SJSA1 (cell line): ENCODE measurements at places on chromosomes 3 and 15. TPM values are rescaled to one million over a fixed set of nuclear protein-coding genes. Genes with fewer than 3 reads are reported as not detected.

DNA sequence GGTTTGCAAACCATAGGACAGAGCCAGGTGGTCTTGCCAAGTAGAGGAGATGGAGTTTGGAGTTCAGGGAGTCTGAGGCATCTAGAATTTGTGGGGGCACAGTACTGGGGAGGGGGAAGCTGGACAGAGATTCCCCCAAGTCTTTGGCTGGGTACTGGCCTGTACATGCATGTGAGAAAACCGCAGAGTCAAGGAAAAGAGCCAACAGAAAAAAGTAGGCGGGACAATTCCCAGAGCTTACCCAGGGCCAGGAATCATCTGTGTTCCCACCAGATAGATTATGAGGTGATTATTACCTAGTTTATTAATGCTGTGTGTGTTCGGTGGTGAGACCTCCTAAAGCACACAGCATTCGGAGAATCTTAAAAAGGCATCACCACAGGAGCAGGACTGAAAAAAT lies 11.3 kb downstream of the LYSMD4 start:
- DNase-seq, result no peak
- no peak overlapping the region for H3K4me3 ChIP-seq

DNA sequence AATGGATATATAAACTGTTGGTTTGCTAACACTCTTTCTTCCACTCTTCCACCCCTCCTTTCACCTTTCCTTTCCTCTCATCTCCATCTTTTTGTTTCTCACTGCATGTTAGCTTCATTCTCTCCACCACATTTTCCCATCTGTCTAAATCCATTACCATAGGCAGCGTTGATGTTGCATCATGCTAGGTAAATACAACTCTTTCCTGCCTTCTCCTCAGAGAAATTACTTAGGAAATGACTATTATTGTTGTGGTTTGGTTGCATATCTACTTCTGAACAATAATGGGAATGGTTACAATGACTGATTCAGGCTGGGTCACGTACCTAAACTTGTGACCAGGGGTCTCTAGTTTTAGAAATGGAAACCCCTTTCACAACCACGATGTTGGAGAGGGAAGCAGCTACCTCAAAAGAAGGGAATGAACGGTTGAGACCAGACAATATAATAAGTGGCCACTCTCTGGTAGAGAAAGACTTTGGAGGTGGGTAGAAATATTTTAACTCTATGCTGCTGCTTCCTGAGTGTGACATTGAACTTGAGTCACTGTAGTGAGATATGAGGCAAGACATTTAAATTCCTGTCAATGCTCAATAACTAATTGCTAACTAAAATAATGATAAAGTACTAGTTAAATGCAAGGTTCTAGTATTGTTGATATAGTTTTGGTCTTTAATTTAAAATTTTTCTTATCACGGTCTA lies 314.1 kb upstream of the TGFBR2 start:
- H3K27me3 ChIP-seq, result no peaks in the 10 kb centered on the region
- no peak overlapping the region for H3K27ac ChIP-seq
- peaks cover 6% of the 10 kb centered on the region for H3K4me1 ChIP-seq
- no peaks in the 10 kb centered on the region for H3K36me3 ChIP-seq

DNA sequence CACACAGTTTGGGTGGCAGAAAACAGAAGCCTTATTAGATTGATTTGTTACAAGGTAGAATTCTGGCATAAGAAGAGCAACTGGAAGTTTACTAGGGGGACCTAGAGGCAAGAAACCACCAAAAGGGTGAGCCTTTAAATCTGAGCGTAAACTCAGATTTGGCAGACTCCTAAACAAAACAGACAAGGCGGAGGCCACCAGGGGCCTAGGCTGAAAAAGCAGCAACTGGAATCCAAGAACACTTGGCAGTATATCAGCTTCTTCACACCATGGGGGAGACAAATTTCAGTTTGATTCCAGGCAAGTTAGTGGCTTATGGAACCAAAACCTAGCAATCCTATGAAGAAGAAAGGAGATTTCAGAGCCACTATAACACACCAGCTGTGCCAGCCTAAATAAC lies 220.0 kb downstream of the C3orf38 start:
- DNase-seq, result no peak
- H3K4me3 ChIP-seq, result no peak overlapping the region
- no peaks in the 10 kb centered on the region for H3K27me3 ChIP-seq

GRCh38 chr3:54215521-54215920 lies 93.2 kb downstream of the CACNA2D3 start:
- no peaks in the 10 kb centered on the region for H3K27me3 ChIP-seq
- H3K4me3 ChIP-seq, result no peak overlapping the region
- DNase-seq, result no peak
- no peaks in the 10 kb centered on the region for H3K36me3 ChIP-seq
- H3K27ac ChIP-seq, result no peak overlapping the region

GRCh38 chr3:100753846-100754245 lies 44.6 kb downstream of the TFG start:
- H3K36me3 ChIP-seq, result peaks cover 35% of the 10 kb centered on the region
- H3K4me3 ChIP-seq, result no peak overlapping the region
- DNase-seq, result no peak
- no peaks in the 10 kb centered on the region for H3K4me1 ChIP-seq
- H3K27ac ChIP-seq, result no peak overlapping the region

- no peak for DNase-seq
- no peak overlapping the region for H3K27ac ChIP-seq
- no peak overlapping the region for H3K4me3 ChIP-seq
- H3K4me1 ChIP-seq, result no peaks in the 10 kb centered on the region
- H3K36me3 ChIP-seq, result no peaks in the 10 kb centered on the region
- no peaks in the 10 kb centered on the region; the same call in 1 of the 2 replicates for H3K27me3 ChIP-seq
These were observed 1.1 kb downstream of the MYH15 start for GRCh38 chr3:108509263-108509662.

- H3K4me3 ChIP-seq, result no peak overlapping the region
- no peak overlapping the region for H3K27ac ChIP-seq
- H3K4me1 ChIP-seq, result peaks cover 21% of the 10 kb centered on the region
- no peaks in the 10 kb centered on the region for H3K27me3 ChIP-seq
- no peaks in the 10 kb centered on the region for H3K36me3 ChIP-seq
- DNase-seq, result no peak
These were observed 30.3 kb downstream of the CPN2 start for GRCh38 chr3:194320744-194321243.

- H3K4me1 ChIP-seq, result no peaks in the 10 kb centered on the region
- H3K27me3 ChIP-seq, result no peaks in the 10 kb centered on the region
- H3K27ac ChIP-seq, result no peak overlapping the region
- H3K4me3 ChIP-seq, result no peak overlapping the region
- H3K36me3 ChIP-seq, result no peaks in the 10 kb centered on the region
These were observed 6.1 kb upstream of the CMTM6 start for GRCh38 chr3:32508711-32509110.

DNA sequence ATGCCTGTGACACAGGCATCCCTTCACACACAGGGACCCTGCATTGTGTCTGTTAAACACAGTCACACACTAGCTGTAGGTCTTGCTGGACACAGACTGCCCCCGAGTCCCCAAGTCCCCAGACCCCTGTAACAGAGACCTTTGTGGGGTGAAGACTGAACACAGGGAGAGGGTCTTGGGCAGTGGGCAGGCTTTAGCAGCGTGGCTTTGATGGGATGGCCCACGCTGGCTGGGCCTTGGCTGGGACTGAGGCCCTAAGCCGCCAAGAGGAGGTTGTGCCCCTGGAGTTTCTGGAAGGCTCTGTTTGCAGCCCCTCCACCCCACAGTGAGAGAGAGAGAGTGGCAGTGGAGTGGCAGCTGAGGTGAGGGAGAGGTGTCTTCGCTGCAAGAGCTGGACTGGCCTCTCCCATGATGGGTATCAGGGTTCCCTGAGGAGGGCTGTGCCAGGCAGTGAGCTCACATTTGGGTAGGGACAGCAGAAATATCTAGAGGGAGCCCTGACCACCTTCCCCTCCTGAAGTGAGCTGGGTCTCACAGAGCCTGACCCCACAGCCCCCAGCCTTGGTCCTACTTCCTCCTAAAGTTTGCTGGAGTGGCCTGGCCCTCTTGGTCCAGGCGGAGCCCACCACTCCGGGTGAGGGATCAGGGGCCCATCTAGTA lies 635 bp upstream of the VILL start:
- no peak overlapping the region for H3K4me3 ChIP-seq
- no peaks in the 10 kb centered on the region; the same call in 1 of the 2 replicates for H3K36me3 ChIP-seq
- no peak for DNase-seq
- H3K27me3 ChIP-seq, result no peaks in the 10 kb centered on the region

DNA sequence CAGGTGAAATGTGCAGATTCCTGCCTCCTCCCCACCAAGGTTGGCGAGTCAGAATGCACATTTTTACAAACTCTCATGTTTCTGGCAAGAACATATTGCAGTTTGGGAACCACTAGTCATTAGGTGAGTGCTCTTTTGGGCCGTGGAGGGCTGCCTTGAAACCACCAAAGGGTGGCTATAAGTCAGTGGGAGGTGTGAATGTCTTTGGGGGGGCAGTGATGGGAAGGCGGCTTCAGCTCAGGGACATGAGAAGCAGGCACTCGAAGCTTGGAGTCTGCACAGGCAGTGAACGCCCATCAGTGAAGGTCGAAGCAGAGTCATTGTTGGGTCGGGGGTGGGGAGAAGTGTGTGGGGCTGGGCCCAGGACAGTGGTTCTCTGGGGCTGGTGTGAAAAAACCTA lies 1.1 kb downstream of the NOX5 start:
- no peak overlapping the region for H3K4me3 ChIP-seq
- H3K4me1 ChIP-seq, result no peaks in the 10 kb centered on the region
- no peak overlapping the region for H3K27ac ChIP-seq
- no peak for DNase-seq

DNA sequence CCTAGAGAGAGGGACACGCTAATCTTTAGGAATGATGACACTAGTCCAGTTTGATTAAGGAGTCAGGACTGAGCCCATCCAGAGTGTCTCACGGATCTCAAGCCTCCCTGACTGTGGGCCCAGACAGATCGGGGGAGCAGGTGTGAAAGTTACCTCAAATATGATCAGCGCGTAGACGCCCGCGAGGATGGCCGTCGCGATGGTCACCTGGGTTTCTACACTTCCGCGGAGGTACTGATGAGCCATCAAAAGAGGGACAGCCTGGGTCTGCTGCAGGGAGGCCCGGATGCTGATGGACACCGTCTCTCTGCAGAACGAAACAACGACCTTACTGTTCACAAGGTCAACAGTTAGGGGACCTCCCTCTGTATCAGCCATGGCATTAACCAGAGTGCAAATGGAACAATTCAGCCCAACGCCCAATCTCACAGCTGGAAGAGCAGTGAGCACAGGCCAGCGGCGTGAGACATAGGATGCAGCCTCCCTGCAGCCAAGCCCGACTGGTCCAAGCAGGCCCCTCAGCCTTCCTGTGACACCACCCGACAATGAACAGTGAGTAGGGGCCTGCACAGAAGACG lies 84.4 kb downstream of the OCA2 start:
- no peak overlapping the region for H3K4me3 ChIP-seq
- no peak for DNase-seq
- no peaks in the 10 kb centered on the region for H3K27me3 ChIP-seq
- no peaks in the 10 kb centered on the region for H3K36me3 ChIP-seq
- H3K27ac ChIP-seq, result no peak overlapping the region
- no peaks in the 10 kb centered on the region for H3K4me1 ChIP-seq

- no peak for DNase-seq
- H3K36me3 ChIP-seq, result no peaks in the 10 kb centered on the region
- H3K27ac ChIP-seq, result no peak overlapping the region
- no peaks in the 10 kb centered on the region for H3K4me1 ChIP-seq
- no peaks in the 10 kb centered on the region for H3K27me3 ChIP-seq
These were observed 15.9 kb downstream of the LMCD1 start for GRCh38 chr3:8517487-8517886.

- peak; percentile 53 for DNase-seq
- no peaks in the 10 kb centered on the region for H3K27me3 ChIP-seq
- peak overlapping the region; percentile 85 for H3K4me3 ChIP-seq
- peaks cover 38% of the 10 kb centered on the region for H3K4me1 ChIP-seq
These were observed 1.6 kb upstream of the SIN3A start for GRCh38 chr15:75452865-75453702.

DNA sequence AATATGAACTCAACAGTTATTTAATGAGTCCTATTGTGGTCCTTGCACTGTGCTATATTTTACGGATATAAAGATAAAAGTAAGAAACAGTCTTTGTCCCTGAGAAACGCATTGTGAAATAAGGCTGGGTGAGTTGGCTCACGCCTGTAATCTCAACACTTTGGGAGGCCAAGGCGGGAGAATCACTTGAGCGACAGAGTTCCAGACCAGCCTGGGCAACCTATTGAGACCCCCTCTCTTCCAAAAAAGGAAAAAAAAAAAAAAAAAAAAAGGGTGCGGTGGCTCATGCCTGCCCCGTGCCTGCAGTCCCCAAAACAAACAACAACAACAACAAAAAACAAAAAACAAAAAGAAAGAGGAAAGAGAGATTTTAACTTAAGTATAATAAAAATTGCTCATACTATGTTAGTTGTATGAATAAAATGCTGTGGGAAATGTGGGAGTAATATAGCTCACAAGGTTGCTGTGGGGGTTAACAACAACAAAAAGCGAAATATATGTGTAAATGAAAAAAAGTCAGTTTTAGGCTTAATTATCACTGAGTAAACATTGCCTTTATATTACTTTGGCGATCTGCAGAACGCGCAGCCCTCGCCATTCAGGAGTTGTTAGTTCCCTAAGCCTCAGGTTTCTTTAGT lies 461 bp upstream of the FNDC3B start:
- peaks cover 12% of the 10 kb centered on the region for H3K4me1 ChIP-seq
- H3K36me3 ChIP-seq, result peaks cover 20% of the 10 kb centered on the region
- peak overlapping the region; percentile 96 for H3K27ac ChIP-seq
- no peaks in the 10 kb centered on the region for H3K27me3 ChIP-seq
- DNase-seq, result no peak

GRCh38 chr3:126784254-126784653 lies 80.2 kb downstream of the CHCHD6 start:
- no peaks in the 10 kb centered on the region for H3K27me3 ChIP-seq
- H3K27ac ChIP-seq, result peak overlapping the region; percentile 100
- DNase-seq, result no peak

DNA sequence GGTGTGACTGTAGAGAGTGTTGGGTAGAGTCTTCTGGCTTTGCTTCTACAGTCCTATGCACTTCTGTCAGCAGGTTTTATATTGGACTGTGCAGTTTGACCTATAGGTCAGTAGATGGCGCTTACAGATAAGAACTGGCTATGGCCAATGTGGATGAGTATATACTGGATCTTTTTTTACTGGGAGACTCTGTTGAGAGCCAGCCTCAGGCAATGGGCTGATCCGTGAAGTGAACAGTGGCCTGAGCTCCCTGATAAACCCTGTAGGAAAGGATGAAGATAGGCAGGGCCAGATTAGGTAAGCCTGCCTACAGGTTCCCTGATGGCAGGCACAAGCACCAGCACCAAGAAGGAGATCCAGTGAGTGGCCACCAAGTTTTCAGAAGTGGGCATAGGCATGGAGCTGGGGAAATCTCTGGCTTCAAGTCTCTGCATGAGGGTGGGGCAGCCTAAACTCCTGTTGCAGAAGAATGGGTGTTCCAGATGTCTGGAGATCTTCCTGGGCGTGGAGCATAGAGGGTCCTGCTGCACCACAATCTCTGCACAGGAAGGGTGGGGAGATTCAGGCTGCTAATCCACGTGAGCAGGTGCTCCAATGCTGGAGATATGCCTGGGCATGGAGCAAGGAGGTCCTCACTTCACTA lies 326.0 kb upstream of the SGO1 start:
- H3K27me3 ChIP-seq, result no peaks in the 10 kb centered on the region
- no peak overlapping the region for H3K4me3 ChIP-seq
- H3K36me3 ChIP-seq, result no peaks in the 10 kb centered on the region
- H3K4me1 ChIP-seq, result no peaks in the 10 kb centered on the region

The ZBED2 gene
- total RNA-seq, result not detected in 2 replicates

The TEX55 gene
- not detected in 2 replicates for total RNA-seq

The GNB4 gene
- total RNA-seq, result 105 and 113 TPM in 2 replicates

The GRM2 gene
- 0.03 TPM in 1 of 2 replicates, not detected in the other for total RNA-seq

The TWF2 gene
- 61.1 and 66.5 TPM in 2 replicates for total RNA-seq

The SCAPER gene
- total RNA-seq, result 4.6 and 10.2 TPM in 2 replicates

The RETNLB gene
- total RNA-seq, result not detected in 2 replicates

The CCDC33 gene
- not detected in 2 replicates for total RNA-seq
